ENCODE measurements at places on chromosomes 5 and 9.
A peak's percentile ranks its signal among the peaks of the same experiment; 100 is the strongest.

DNA sequence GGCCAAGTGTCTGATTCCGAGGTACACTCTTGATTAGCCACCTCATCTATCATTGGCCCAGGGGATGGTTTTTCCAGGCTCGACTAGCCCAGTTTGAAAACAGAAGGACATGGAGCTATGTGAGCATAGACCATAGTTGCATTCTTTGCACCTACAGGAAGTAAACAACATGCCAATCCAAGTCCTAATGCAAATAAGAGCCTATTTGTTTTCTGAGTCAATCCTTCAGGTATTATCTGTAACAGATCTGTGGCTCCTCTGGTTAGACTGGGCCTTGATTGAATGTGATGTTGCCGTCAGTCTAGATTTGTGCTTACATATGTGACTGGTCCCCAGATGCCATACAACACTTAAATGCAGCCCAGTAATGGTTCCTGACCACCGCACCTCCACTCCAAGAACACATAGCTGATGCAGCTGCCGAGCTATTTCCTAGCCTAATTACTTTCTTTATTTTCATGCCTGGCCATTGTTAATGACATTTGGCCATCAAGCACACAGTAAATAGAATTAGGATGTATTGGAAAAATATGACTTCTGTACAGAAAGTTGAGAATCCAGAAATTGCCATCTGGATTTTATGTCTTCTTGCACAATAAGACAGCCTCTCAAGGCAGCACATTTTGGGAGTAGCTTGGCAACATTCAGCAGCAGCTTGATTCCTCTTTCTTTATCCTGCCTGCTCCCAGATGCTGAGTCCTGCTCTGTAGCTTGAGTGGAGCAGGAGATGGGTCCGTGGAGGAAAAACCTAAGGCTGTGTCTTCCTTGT lies 29.5 kb upstream of the ARHGAP26 start:
- DNase-seq: no peak

- DNase-seq: no peak
Observed at GRCh38 chr5:68433526-68433922, 218.0 kb downstream of the PIK3R1 start.

- DNase-seq: no peak
Observed at GRCh38 chr5:131521252-131521651, 113.8 kb downstream of the RAPGEF6 start.

DNA sequence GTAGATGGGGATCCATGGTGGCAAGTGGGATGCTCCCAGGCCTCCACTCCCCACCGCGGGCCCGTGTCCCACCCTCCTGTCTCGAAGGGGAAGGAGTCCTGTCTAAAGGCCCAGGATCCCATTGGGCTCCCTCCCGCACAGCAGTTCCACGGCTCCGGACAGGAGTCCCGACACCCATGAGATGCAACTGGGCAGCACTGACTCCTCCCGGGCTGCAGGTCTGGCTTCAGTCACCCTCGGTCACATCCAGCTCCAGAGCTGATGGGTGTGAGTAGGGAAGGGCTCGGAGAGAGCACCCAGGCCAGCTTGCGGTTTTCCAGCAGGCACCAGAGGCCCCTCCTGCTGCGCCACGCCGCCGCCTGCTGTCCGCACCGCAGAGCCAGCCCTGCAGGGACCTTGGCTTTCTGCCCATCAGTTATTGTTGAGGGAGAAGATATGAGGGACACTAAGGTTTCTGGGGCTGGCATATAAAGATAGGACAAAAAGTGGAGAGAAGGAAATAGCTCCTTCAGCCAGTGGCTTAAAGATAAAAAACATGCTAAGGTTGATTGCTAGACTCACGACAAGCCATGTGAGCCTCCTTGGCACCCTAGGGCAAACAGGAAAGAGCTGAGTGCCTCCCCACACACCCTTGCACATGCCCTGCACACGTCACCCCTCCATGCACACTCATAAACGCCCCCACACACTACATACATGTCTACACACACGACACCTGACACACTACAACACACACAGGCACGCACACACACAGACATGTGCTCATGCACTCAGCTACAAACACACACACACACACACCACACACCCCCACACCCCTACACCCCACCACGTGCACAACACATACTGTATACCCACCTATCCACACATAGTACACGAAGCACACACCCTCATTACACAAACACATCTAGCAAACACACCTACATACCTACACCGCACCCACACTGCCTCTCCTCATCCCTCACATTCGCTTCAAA lies 79.0 kb downstream of the AK8 start:
- DNase-seq: no peak

- DNase-seq: no peak
Observed at GRCh38 chr9:26112724-26113123, 434.5 kb upstream of the TUSC1 start.

- no peak for DNase-seq
Observed at GRCh38 chr9:28792716-28793115, 1219.4 kb upstream of the C9orf72 start.

DNA sequence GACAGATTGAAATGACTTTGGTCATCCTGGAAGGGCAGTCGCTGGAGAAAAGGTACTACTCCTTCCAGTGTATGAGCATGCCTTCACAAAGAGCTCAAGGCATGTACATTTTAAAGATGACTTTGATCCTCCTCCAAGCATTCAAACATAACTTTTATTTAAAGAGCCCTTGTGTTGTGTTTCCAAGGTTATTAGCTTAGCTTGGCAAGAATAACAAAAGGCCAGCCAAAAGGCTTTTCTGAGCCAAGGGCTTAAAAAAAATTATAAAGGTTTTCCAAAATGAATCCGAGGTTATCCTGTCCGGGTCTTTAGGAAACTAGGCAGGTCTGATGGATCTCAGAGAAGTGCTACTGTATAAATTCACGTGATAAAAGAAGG lies 71.0 kb upstream of the PLPP6 start:
- DNase-seq: no peak

- no peak for DNase-seq
Observed at GRCh38 chr9:92727716-92728700, 36.6 kb downstream of the BICD2 start.

GRCh38 chr5:93789173-93790067 lies 48.0 kb upstream of the POU5F2 start:
- DNase-seq: no peak

- no peak for DNase-seq
Observed at GRCh38 chr5:107486489-107486888, 184.2 kb downstream of the EFNA5 start.

GRCh38 chr9:128249908-128250838 lies 25.6 kb downstream of the GOLGA2 start:
- DNase-seq: peak; percentile 14

- no peak for DNase-seq
Observed at GRCh38 chr9:8799206-8799605, 999.6 kb upstream of the DMAC1 start.

DNA sequence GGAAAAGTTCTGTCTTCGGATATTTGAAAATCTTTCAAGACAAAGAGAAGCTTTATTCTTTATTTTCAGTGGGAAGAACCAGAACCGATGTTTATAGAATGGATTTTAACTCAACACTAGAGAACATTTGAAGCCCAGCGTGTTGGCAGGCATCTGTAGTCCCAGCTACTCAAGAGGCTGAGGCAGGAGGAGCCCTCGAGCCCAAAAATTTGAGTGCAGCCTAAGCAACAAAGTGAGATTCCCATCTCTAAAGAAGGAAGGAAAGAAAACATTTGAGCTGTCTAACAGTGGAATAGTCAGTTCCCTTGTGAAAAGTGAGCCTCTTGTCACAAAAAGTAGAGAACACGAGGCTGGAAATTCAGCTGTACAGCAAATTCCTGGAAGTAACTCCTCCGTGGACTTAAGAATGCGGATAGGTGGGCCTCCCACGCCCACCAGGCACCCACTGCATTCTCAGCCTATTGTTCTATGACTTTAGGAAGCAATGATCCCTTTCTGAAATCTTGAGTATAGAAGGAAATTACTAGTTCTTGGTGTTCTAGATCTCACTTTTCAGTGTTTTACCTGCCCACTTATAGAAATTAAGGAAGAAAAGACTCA lies 2.3 kb upstream of the PTPDC1 start:
- no peak for DNase-seq

DNA sequence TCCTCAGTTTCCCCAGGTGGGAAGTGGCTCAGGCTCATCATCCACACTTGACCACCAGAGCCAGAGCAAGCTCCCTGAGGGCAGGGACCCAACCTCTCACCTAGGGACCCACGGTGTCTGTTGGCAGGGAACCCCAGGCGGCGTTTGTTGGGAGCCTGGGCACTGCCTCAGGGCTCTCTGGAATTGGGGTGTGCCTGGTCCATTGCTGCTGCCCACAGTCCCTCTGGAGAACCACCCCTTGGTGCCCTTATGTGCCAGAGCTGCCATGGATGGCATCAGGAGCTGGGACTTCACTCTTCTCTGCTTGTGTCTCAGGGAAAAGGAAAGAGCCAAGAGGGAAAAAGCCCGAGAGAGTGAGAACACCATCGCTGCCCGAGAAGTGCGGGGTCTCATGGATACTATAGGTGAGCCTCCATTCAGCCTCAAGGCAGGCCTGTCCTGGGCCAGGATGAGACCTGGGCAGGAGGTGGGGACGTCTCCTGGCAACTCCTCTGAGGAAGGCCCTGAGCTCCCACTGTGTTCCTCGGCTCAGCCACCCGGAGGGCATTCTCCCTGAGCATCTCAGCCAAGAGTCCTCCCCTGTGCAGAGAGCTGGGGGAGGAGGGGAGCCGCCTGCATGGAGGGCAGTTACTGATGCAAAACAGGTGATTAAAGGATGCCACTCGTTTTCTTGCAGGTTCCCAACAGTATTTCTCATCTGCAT lies 4.5 kb downstream of the CCDC180 start:
- DNase-seq: no peak

GRCh38 chr5:130138406-130139045 lies 234.3 kb downstream of the CHSY3 start:
- no peak for DNase-seq

GRCh38 chr9:120350596-120350995 lies 229.4 kb downstream of the CDK5RAP2 start:
- DNase-seq: no peak

DNA sequence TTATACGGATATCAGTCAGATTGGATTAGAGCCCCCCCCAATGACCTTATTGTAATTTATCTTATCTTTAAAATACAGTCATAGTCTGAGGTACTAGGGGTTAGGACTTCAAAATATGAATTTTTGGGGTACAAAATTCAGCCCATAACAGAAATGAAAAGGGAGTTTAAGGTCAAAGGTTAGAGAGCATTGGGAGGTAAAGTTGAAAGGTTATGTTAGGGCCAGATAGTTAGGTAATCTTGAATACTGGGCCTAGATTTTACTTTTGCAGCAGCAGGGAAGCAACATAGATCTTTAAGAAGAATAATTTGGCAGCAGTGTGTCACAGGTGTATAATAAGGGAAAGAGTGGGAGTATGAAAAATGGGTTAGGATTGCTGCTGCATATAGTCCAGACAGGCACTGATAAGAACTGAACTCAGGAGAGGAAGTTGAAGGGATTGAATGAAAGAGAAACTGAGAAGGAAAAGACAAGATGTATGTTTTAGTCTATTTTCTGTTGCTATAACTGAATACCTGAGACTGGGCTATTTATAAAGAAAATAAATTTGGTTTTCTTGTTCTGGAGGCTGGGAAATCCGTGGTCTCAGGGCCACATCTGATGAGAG lies 10.7 kb upstream of the GCNT4 start:
- DNase-seq: no peak

GRCh38 chr5:73513996-73514395 lies 15.8 kb downstream of the BTF3 start:
- no peak for DNase-seq

All from SK-N-MC (cell line).